ENCODE measurements at places on chromosomes 4 and X.

DNA sequence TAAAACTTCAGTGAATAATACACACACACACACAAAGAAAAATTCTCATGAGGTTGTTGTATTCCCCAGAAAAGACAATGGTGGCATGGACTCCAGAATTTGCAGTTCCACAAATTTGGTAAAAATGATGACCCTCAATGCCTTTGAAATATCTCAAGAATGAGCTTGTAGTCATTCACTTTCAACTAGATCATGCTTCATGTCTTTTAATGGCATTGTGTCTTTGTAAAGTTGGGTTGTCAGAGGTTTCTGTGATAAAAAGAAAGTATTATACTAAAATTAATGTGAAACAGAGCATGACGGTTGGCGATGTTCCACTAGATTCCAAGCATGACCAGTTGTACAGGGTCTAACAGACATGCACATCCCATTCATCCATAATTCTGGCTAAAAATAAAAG, 685.0 kb upstream of the FRG1 start:
- no peak for DNase-seq

DNA sequence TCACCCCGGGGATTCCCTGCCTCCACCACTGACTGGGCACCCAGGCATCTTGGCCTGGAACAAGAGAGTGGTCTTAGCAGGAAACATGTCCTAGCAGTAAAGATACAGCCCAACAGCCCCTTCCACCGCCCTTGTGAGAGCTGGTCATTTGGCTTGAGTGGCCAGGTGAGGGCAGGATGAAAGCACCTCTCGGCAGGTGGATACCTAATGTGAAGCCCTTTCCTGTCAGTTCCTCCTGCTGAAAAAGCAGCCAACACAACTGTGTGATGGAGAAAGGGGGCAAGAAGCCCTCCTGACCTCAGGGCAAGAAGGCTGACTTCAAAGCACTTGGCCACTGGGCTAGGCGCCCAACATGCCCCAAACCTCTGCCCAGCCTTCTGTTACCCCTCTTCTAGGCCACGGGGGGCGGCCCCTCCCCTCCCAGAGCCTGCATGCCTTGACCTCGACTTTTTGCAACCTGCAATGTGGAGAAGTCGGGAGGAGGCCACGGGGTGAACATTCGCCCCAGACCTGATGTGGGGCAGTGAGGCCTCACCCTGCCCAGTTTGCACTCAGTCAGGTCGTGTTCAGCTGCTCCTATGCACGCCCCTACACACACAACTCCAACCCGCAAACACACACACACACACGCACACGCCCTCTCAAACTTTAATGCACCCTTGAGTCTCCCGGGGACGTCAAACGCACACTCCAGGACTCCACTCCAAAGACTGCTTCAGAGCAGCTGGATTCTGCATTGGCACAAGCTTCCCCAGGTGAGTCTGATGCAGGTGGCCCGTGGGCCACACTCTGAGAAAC, 1.1 kb downstream of the LGI2 start:
- peak; percentile 31 for DNase-seq

GRCh38 chrX:57232658-57233360, 53.7 kb upstream of the FAAH2 start:
- DNase-seq, result no peak

DNA sequence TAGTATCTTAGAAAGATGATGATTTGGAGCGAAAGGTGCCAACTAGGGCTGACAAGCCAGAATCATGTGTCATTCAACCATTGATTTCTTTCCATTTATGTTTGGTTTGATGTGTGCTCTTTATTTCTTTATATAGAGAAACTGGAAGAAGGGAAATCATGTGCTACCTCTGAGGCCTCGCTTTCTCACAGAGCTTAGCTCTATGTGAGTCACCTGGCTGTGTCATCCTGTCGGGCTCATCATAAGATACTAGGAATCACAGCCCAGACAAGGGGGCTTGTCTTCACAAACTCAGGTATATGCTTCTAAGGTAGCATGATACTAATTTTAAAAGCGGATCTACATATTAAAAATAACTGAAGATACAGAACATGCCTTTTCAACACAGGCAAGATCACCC, 81.7 kb upstream of the GPM6B start:
- DNase-seq, result no peak

DNA sequence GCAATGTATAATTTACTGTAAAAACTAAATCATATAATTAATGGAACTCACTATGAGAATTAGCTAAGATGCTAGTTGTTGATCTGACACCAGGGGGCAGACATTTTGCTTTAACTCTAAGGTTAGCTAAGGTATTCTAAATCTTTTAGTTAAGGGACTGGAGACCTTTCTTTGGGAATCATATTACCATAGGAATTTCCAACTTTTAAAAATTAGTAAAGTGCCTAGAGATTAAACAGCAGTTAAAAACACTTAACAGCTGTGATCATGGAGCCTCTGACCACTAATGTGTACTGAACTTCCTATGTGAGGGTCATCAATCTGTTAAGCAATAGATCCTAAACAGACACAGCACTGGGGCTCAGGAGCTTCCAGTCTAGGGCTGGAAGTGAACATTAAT, 226.6 kb downstream of the NSUN7 start:
- peak; percentile 22 for DNase-seq

DNA sequence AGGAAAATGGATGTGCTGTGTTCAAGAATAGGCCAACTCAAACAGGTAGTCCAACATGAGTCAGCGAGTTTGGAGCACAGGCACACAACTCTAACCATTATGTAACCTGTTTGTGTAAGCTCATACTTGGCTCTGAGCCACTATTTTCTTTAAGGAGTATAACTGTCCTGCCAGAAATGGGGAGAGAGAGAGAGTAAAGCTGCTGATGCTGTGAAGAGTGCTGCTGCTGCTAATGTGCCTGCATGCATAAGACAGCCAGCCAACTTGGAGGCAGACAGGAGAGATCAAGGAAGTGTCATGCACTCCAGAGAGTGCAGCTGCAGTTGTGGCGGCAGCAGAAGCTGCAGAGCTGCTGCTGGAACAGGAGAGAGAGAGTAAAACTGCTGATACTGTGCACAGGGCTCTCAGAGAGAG, 11.7 kb upstream of the STATH start:
- DNase-seq, result peak; percentile 8

GRCh38 chr4:168930413-168931196, 79.5 kb downstream of the CBR4 start:
- DNase-seq, result no peak

GRCh38 chr4:120481756-120482155, 415.1 kb upstream of the MAD2L1 start:
- DNase-seq, result no peak

DNA sequence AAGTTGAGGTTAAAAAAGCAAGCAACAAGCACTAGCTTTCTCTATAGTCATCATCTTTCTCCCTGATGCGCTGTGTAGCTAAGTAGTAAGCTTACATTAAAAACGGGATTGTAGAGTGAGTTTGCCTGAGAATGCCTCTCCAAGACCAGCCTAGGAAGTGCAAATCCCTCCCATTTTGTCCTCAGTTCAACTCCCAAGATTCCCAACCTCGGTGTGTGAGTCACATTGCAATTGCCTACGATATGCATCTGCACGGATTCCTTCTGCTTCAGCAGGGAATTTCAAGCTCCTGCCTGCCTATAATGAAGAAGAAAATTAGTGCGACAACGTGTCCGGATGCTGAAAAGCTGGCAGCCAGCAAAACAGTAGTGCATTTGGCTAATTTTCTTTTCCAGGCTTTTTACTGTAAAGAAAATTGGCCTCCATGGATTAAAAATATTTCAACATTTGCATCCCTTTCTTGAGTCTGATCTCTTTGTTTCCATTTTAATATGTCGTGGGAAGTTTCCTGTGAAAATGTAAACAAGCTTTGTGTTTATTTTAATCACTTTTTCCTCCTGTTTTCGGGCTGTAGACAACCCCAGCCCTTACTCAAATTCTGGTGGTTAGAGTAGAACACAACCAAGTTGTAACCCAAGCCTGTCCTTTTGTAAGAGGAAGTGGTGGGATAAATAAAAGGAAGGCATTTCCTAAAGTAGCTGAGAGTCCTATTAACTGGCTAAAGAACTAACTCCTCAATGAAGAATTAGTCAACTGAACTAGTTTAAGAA, 58.4 kb upstream of the TET2 start:
- no peak for DNase-seq

DNA sequence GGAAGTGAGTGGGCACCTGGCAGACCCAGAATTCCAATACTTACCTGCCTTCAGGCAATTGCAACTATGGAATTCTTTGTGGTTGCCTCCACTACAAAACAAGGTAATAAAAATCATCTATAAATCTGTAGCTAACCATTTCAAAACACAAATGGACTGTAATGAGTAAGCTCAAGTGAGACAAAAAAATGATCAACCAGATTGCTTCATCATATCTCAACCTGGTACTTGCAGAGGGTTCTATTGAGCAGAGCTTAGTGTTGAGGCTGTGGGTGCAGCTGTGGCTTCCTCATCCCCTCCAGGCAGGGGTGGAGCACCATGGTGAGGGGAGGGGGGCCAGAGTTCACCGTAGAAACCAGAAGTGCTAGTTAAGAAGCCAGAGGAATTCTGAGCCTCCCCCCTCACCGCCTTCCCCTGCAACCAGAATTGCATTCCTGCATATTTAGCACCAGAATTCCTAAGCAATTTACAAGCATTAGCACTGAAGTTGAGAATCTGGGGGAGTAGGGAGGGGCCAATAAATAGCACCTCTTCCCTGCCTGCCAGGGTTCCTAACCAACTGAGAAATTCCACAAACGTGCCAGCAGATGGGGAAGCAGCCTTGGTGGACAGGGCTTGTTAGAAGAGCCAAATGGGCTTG, 11.5 kb downstream of the CTAG1A start:
- no peak for DNase-seq

DNA sequence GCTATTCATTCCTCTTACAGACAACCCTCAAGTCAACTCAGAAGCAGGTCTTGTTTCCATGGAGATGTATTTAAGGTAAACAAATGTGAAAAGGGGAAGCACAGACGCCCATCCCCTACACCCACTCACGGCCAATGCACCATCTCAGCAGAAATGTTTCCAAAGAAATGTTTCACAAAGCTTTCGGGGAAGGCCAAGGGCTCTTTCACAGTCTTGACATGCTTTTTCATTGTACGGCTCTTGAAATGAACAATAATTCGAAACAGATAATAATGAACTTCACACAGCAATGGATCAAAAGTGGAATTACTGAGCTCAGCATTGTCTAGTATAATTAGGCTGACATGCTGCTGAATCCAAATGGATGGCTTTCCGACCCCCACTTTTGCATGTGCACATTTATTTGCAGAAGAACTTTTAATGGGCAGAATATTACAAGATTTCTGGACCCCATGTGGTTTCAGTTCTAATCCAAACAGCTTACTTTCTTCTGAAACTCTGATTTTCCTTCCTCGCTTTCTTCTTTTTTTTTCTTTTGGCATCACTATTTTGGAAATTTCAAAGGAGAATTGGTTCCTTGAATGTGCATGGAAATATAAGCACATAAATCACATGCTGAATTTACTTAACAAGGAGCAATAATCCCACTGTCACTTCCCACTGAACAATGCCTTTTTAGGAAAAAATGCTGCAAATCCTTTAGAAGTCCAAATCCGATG, 160.9 kb downstream of the SMIM20 start:
- DNase-seq, result no peak

DNA sequence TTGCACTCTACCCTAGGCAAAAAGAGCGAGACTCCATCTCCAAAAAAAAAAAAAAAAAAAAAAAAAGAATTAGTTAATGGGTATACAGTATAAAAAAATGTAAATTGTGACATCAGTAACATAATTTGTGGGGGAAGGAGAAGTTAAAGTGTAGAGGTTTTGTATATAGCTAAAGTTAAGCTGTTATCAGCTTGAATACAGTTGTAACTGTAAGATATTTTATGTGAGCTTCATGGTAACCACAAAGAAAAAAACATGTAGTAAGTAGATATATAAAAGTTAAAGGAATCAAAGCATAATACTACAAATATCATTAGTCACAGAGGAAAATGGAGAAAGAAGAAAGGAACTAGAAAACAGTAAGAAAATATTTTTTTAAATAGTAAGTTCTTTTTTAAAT, 53.2 kb upstream of the EPGN start:
- DNase-seq, result no peak

- no peak for DNase-seq
Measured at GRCh38 chr4:150325872-150326271, 247.6 kb downstream of the DCLK2 start.

- no peak for DNase-seq
Measured at GRCh38 chr4:188719794-188720193, 580.6 kb downstream of the TRIML1 start.

GRCh38 chrX:136122207-136122606, 25.1 kb upstream of the FHL1 start:
- no peak for DNase-seq

- DNase-seq, result peak; percentile 6
Measured at GRCh38 chrX:70398899-70399298, 24.2 kb upstream of the GDPD2 start.

DNA sequence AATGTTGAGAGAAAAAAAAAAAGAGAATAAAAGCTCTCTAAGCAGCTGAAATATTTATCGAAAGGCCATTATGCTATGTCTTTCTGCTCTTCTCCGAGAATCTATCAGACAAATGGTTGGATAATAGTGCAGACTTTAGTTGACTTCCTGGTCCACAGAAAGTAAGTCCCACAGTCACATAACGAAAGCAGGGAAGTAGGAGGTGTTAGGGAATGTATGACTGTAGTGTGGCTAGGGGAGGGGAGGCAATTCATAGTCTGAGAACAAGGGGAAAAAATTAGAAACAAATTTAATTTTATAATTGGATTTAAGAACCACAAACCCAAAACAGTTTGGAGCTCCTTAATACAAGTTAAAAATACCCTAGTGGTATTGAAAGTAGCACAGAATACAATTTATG, 79.7 kb upstream of the VEGFC start:
- no peak for DNase-seq

DNA sequence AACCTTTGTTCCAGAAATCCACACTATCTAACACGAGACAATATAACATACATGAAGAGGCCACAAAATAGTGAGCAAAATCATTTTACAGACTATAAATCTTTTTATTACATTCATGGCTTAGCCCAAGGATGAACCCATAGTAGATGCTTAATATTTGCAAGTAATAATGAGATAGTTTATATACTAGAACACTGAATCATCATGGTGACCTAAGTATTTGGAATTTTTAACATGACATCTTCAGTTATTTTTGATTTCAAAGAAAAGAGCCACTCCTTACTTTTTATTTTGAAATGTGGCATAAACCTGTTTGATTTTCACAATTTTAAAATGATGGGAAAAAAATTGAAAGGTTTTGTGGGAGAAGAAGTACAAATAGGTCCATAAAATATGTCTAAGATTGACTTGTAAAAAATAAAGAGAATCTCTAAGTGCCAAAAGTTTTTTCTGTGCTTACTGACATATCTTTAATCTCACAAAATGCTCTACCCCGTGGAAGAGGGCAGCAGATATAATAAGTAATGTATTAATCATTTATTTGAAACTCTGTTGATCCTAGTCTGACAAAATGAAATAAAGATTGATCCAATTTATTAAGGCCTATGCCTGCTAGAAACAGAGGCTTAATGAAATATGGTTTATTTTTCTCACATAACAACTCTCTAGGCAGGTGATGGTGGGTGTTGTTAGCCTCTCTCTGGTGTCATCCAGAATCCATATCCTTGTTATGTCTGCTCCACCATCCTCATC, 224.5 kb upstream of the CENPE start:
- no peak for DNase-seq

GRCh38 chr4:174828845-174829701, at the start of gene GLRA3:
GLRA3 (minus strand) TSS chr4:174829247; CDS start chr4:174828811, 436 bp downstream.
- peak; percentile 11 for DNase-seq

- no peak for DNase-seq
Measured at GRCh38 chr4:137212601-137213000, 319.7 kb downstream of the PCDH18 start.

- DNase-seq, result no peak
Measured at GRCh38 chr4:107658400-107659336, 61.4 kb downstream of the PAPSS1 start.

- DNase-seq, result no peak
Measured at GRCh38 chr4:43732829-43733426, 715.7 kb downstream of the KCTD8 start.

- no peak for DNase-seq
Measured at GRCh38 chr4:40688446-40689095, 58.9 kb upstream of the RBM47 start.

All from HuH-7.5 (cell line).